ENCODE measurements at places on chromosomes 12 and 14. TPM values are rescaled to one million over a fixed set of nuclear protein-coding genes. Genes with fewer than 3 reads are reported as not detected.

GRCh38 chr12:50132505-50133135 is 20.6 kb downstream of the COX14 start:
- no peak for DNase-seq

TMEM63C gene
- total RNA-seq: not detected

GRCh38 chr12:26469421-26470180 is 274.2 kb downstream of the SSPN start:
- DNase-seq: no peak

ERP27 gene
- not detected for total RNA-seq

- peak; percentile 55 for DNase-seq
These were observed 443.5 kb upstream of the RGS6 start for GRCh38 chr14:71488703-71489191.

DNA sequence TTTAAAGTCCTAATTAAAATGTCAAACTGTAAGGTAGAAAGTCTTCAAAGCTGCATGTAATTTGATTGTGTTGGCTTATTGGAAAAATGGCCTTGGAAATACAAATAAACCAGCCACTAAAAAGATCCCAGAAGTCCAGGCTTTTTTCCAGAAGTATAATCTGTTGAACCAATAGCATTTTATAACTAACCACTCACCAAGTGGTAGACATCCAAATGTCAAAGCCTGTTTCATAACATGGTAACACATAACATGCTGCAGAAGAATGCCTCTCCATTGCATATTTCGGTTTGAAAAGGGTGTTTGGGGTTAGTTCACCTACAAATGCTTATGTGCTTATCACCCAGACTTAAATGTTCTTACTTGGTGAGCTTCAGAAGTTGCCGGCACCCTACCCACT is 183.7 kb upstream of the DIO2 start:
- no peak for DNase-seq

- DNase-seq: peak; percentile 36
These were observed 320.2 kb downstream of the GRIN2B start for GRCh38 chr12:13661005-13661887.

GRCh38 chr12:120817559-120818330 is 86.4 kb downstream of the SPPL3 start:
- DNase-seq: no peak

- DNase-seq: no peak
These were observed 5.2 kb upstream of the PACS2 start for GRCh38 chr14:105309371-105309770.

DNA sequence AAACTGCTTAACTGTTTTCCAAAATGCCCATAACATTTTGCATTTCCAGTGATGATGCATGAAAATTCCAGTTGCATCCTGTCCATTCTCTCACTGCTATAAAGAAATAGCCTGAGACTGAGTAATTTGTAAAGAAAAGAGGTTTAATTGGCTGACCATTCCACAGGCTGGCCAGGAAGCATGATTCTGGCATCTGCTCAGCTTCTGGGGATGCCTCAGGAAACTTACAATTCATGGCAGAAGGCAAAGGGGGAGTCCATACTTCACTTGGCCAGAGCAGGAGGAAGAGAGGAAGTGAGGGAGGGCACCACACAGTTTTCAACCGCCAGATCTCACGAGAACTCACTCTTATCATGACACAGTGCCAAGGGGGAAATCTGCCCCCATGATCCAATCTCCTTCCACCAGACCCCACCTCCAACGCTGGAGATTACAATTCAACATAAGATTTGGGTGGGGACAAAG is 18.2 kb upstream of the CLEC2D start:
- peak; percentile 33 for DNase-seq

CYP27B1 gene
- under 0.01 TPM for total RNA-seq

DNA sequence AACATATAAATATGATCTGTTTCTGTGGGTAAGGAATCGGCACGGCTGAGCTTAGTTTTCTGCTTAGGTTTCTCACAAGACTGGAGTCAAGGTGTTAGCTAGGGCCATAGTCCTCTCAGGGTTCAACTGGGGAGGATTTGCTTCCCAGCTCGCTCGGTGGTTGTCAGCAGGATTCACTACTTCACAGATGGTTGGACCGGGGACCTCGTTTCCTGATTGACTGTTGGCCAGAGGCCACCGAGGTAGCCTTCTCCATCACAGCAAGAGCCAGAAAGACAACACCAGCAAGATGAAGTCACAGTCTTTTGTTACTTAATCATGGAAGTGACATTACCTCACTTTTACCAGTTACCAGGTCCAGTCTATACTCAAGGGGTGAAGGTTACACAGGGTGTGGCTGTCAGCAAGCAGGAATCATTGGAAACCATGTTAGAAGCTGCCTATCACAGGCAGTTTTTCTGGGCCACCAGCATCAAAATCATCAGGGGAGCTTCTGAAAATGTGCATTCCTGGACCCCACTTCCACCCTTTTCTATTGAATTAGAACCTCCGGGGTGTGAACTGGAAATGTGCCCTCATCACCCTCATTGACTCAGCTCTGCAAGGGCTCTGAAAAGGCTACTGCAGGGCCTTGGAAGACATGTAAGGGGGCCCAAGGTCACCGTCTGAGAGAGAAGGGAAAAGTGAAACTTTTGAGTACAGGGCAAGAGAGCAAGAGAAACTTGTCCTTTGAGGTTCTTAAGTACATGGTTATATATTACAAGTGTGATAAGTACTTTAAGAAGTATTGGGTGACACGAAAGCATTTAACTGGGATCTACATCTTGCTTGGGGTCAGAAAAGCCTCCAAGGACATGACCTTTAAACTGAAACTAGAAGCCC is 10.9 kb downstream of the COPS7A start:
- DNase-seq: no peak

Data from fibroblast of lung (primary cell).